AG04450 (cell line): ENCODE measurements at places on chromosomes 2 and 18. TPM values are rescaled to one million over a fixed set of nuclear protein-coding genes. Genes with fewer than 3 reads are reported as not detected.

The SCN2A gene
- polyA plus RNA-seq = 1.7 and 2.5 TPM in 2 replicates

The PUM2 gene
- 42.9 and 53.7 TPM in 2 replicates for polyA plus RNA-seq

DNA sequence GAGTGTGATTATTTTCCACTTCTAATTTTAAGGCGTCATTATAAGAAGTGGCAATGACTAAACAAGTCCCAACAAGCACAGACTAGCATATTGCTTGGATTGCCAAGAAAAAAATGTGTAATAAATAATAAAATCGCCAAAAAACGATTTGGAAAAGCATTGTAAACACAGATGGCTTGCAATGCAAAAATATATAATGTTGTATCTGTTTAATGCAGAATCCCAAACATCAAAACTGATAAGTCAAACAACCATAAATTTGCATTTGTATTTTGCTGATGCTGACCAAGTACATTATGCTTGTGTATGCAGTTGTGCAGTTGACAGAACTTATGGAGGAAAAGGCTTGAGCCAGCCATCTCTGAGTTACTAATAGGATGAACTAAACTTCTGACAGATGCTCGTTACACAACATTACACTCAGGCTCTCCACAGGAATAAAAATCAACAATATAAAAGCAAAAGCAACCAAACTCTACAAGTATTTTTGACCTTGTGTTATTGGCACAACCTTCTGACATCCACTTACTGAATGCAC lies 68.1 kb downstream of the DNER start:
- no peak for DNase-seq

GRCh38 chr2:130727286-130727924 lies 1.5 kb upstream of the GPR148 start:
- no peak for DNase-seq

The ADGRF3 gene
- polyA plus RNA-seq = 0.02 TPM in 1 of 2 replicates, not detected in the other

DNA sequence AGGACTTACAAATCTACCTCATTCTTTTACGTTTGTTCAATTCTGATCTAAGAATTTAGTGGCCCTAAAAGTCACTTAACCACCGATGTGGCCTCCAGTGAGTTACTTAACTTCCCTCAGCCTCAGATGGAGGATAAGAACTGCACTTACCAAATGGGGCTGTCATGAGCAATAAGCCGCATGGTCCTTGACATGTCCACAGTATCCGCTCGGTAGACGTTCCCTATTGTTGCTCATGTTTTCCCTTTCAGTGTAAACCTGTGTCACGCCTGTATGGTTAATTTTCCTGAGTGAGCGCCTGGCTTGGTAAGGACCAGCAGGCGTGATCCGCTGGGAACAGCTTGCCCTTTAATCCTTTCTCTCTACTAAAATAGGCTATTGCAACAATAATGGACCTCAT lies 20.3 kb downstream of the SEC11C start:
- no peak for DNase-seq

- DNase-seq = no peak
Measured at GRCh38 chr2:23169896-23170295, 215.1 kb upstream of the KLHL29 start.

DNA sequence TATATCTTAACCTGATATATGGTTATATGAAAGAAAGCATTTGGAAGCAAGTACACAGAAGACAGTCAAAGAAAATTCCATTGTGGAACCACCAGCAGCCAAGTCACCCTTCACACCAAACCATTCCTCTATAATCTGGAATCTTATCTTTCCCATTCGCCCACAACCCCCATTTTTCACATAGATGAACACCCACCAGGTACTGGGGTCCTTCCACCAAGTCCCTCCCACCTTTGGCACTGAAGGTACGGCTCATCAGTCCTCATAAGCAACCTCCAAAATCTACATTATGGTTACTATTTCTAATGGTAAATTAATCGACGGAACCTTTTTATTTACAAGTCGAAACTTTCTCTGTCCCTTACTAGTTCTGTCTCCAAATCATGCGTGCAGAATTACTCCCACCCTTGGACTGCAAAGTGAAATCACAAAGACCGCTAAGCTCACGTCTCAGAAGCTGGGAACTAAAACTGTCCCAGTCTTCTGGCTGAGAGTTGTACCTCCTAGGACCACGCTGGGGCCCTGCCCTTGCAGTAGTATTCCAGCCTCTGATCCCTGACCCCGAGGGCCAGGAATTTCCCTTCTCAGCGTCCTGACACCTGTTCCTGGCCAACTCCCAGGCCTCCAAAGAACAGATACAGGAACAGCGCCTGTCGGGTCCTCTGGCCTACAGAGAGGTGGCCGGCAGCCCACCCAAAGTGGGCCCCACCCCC lies 702 bp downstream of the OLA1 start:
- DNase-seq = no peak

The B3GNT7 gene
- 0.02 and 0.06 TPM in 2 replicates for polyA plus RNA-seq

The FAP gene
- polyA plus RNA-seq = 300 and 374 TPM in 2 replicates

The RAD51AP2 gene
- not detected in 2 replicates for polyA plus RNA-seq
